ENCODE measurements at places on chromosomes 1 and 21. TPM values are rescaled to one million over a fixed set of nuclear protein-coding genes. Genes with fewer than 3 reads are reported as not detected.

The DIO1 gene
- total RNA-seq: not detected

The ST6GALNAC5 gene
- total RNA-seq: 0.71 TPM

The DDX59 gene
- total RNA-seq: 11.9 TPM

The BRDT gene
- not detected for total RNA-seq

The RUNX3 gene
- total RNA-seq: 2.4 TPM

The TAS1R1 gene
- total RNA-seq: not detected

The MSH4 gene
- total RNA-seq: 0.44 TPM

The FCER1G gene
- total RNA-seq: 92.7 TPM

The C21orf91 gene
- total RNA-seq: 9.0 TPM

The CD101 gene
- total RNA-seq: 3.1 TPM

The GJB3 gene
- total RNA-seq: not detected

The EFNA3 gene
- total RNA-seq: 1.1 TPM

The C1orf87 gene
- total RNA-seq: not detected

The COL24A1 gene
- total RNA-seq: 1.4 TPM

The DOCK7 gene
- 11.3 TPM for total RNA-seq

The HCRTR1 gene
- 0.42 TPM for total RNA-seq

The TMPRSS2 gene
- total RNA-seq: not detected

The PDPN gene
- total RNA-seq: 14.3 TPM

The SAMD11 gene
- total RNA-seq: 5.1 TPM

The ZBTB37 gene
- total RNA-seq: 9.3 TPM

The TNFSF4 gene
- total RNA-seq: 1.9 TPM

The PARS2 gene
- total RNA-seq: 2.9 TPM

The FOXD2 gene
- 0.08 TPM for total RNA-seq

The VSIG8 gene
- not detected for total RNA-seq

The F13B gene
- not detected for total RNA-seq

The CD1B gene
- total RNA-seq: not detected

The TNFRSF25 gene
- 5.9 TPM for total RNA-seq

The SPATA21 gene
- total RNA-seq: not detected

The PYGO2 gene
- 15.3 TPM for total RNA-seq

The GJA9 gene
- total RNA-seq: not detected

The ZNF648 gene
- not detected for total RNA-seq

The HAPLN2 gene
- total RNA-seq: 1.9 TPM

The HMGCL gene
- total RNA-seq: 23.1 TPM

The MGST3 gene
- 446 TPM for total RNA-seq

The HES4 gene
- total RNA-seq: 42.1 TPM

The JAK1 gene
- total RNA-seq: 83.7 TPM

The CTH gene
- total RNA-seq: 1.3 TPM

The HCN3 gene
- 1.6 TPM for total RNA-seq

The PERM1 gene
- total RNA-seq: 85.5 TPM

The FCGR2B gene
- total RNA-seq: 14.2 TPM

The KAZN gene
- 12.6 TPM for total RNA-seq

The ACTL8 gene
- not detected for total RNA-seq

The CR1L gene
- not detected for total RNA-seq

The VTCN1 gene
- not detected for total RNA-seq

The ATP5PO gene
- 534 TPM for total RNA-seq

The PALMD gene
- 80.7 TPM for total RNA-seq

The MAD2L2 gene
- 24.0 TPM for total RNA-seq

The FBXO2 gene
- 7.9 TPM for total RNA-seq

The OR2L8 gene
- not detected for total RNA-seq

The PEF1 gene
- 44.7 TPM for total RNA-seq

The RGS8 gene
- 0.18 TPM for total RNA-seq

The GNG4 gene
- total RNA-seq: 0.05 TPM

The PIGR gene
- total RNA-seq: 0.06 TPM

The VWA5B1 gene
- total RNA-seq: 0.06 TPM

The CATSPERE gene
- total RNA-seq: 0.71 TPM

The SPRR2B gene
- total RNA-seq: not detected

The MMEL1 gene
- 0.68 TPM for total RNA-seq

Measured in left cardiac atrium (tissue), 4 donors.